ENCODE measurements at places on chromosomes 13 and 19.

DNA sequence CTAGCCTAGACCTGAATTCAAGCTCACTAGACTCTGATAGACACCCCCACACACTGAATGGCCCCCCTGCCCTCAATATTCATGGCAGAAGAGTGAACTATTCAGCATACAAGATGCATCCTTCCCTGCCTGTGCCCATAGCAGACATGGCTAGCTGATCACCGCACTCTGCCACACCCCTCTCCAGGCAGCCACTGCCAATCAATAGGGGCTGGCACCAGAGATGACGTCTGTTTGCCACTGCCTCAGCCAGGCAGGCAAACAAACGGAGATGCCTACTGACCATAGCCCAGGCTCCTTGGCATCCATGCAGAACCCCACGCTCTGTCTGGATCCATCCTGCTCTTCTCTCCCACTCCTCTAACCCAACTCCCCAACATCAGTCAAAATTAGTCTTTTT is 13.8 kb upstream of the NPAS1 start:
- no peak for DNase-seq

DNA sequence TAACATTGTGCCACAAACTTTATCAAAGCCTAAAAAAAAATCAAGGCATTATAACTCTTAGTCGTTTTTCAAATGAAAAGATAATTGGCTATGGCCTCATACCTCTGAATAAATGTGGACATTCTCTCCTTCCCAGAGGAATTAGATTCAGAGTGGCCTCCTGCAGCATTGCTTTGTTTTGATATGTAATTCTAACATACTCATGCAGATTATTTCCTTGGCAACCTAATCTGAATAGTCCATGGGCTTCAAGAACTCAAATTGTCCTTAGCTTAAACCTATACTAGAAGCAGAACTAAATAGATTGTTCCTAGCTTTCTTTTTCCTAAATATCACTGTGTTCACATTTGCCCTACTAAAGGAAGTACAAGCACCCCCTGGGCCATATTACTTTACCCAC is 1146.9 kb downstream of the OLFM4 start:
- DNase-seq: no peak

GRCh38 chr13:94952787-94953186 is 240.4 kb upstream of the SOX21 start:
- no peak for DNase-seq

DNA sequence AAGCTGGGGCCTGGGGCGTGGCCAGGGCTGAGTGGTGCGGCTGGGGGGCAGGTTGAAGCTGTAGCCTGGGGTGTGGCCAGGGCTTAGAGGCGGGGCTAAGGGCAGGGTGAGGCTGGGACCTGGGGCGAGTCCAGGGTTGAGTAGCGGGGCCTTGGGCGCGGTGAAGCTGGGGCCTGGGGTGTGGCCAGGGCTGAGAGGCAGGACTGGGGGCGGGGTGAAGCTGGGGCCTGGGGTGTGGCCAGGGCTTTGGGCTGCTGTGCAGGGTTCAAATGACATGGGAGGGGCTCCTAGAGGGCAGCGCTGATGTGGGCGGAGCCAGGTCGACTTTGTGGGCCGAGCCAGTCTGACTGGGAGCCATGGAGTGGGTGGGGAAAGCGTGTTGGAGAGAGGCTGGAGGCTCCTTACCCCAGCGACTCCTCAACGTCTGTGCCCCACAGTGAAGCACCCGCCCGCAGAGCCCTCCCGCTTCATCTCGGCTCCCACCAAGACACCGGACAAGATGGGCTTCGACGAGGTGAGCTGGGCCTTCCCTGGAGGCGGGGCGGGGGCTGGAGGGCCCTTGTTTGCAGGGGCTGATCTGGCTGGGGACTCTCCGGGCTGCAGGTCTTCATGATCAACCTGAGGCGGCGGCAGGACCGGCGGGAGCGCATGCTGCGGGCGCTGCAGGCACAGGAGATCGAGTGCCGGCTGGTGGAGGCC is 21.5 kb downstream of the COLGALT1 start:
- DNase-seq: no peak

DNA sequence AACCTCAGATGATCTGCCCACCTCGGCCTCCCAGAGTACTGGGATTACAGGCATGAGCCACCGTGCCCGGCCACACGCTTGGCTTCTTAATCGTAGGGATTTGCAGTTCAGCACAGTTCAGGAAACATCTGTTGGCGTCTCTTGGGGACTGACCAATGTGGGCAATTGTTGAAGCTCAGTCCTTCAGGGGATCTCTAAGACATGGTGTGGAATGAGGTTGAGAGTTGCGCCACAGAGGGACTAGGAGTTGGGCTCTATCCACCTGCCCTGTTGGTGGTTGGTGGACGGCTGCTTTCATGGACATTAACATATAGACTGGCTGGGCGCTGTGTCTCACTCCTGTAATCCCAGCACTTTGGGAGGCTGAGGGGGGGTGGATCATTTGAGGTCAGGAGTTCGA is 37.3 kb upstream of the SIN3B start:
- DNase-seq: no peak

- DNase-seq: no peak
Measured at GRCh38 chr13:37701972-37702371, 103.4 kb upstream of the POSTN start.

DNA sequence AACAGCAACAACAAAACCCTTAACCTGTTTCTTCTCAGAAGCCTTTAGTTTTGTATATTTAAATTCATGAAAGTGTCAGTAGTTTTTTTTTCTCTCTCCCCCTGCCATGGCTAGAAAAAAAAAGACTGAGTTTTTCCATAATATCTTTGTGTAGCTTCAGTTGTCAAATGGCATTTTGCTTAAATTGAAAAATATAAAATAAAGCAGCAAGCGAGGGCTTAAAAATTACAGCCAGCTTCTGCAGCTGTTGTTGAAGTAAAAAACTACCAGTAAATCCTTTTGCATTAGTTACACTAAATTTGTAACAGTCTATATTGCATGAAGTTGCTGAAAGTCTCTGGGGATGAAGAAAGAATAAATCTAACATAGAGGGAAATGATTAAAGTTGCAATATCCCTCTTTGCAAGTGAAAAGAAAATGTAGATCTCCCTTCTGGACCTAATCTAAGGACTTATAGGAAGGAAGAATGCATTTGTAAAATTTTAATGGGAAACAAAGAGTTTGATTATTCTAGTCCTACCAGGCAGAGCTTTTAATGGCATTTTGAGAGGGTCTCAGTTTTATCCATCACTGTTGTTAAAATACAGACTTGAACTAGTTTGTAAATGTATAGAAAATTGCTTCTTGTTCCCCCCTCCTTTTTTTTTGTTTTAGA is 215.7 kb downstream of the ATP8A2 start:
- DNase-seq: no peak

GRCh38 chr19:35731353-35731752 is 10.9 kb downstream of the IGFLR1 start:
- DNase-seq: no peak

DNA sequence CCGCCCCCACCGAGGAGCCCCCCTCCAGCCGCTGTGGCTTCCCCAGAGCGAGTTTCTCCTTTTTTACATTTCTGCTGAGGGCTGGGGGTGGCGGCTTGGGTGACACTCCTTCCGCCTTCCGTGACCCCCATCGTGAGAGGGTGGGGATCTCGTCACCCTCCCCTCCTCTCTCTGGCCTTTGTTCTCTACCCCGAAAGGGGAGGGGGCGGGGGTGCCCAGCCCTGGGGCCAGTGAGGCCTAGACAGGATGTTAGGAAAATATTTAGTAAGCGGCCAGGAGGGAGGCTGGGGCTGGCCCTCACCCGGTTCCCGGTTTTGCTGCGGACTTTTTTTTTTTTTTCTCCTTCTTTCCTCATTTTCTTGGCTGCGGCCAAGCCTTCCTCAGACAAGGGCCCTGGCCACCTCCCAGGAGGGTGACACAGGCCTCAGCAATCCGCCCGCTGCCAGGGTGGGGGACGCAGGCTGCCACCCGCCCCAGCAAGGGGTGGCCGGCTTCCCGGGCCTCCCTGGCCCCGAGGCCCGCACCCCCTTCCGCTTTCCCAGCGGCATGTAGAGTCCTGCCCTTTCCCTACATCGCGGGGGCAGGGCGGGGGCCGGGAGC is 3.9 kb downstream of the MIDN start:
- DNase-seq: no peak

DNA sequence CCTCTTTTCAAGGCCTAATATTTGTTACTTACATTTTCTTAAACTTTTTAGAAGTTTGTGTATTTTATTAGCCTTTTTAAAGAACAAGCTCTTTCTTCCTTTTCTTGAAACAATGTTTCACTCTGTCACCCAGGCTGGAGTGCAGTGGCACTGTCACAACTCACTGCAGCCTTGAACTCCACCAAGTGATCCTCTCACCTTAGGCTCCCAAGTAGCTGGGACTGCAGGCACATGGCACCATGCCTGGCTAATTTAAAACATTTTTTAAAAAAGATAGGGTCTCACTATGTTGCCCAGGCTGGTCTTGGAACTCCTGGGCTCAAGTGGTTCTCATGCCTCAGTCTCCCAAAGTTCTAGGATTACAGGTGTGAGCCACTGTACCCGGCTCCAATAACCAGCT is 192.2 kb upstream of the SPRY2 start:
- DNase-seq: no peak

Measured in cerebellar nuclear complex (tissue), 1 donor.